Inflammatory macrophage treated with lipopolysaccharide for 1 hour (primary cell): ENCODE measurements at places on chromosomes 12 and 14.

DNA sequence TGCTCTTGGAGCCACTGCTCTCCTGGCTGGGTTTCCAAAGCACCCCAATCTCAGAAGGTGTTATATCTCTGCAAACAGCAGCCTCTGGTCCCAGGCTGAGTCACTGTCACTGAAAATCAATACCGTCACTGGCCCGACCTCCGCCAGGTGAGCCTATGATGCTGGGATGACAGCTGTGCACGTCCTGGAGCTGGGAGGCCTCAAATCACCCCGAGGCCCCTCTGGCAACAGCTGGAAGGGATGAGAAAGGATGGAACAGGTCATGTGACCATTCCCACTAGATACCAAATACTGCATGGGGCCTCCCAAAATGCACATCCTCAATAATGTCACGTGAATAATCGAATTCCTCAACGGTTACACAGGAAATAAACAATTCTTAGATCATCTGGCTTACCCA lies 190.8 kb downstream of the TTC7B start:
- no peak for DNase-seq

DNA sequence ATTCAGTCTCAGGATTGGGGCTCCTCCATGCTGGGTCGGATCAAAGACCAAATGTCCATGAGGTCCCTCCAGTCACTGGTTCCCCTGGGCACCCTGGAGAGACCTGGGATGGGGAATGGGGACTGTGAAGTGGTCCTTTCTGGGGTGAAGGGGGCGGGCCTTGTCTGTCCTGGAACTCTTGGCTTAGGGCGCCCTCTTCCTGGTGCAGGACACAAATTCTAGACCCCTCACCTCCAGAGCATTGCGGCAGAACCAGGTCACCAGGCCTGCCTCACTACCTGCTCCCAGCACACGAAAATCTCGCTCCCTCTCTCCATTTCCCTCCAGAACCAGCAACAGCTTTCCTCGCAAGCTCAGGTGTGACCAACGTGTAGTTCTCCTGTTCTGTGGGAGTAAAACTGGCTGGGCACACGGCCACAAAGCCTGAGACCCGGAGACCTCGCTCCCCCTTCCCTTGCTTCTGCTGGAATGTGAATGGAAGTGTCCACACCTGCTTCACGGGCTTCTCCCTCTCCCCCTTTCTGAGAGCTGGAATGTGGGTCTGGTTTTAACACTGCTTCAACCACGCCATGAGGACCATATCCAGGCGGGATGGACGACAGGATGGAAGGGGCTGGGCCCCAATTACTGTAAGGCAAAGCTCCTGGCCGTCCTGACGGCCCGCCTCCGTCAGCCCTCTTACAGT lies 112.7 kb downstream of the SCARB1 start:
- no peak for DNase-seq

- peak; percentile 55 for DNase-seq
These were observed 194.9 kb upstream of the OR4E1 start for GRCh38 chr14:21868442-21869046.

DNA sequence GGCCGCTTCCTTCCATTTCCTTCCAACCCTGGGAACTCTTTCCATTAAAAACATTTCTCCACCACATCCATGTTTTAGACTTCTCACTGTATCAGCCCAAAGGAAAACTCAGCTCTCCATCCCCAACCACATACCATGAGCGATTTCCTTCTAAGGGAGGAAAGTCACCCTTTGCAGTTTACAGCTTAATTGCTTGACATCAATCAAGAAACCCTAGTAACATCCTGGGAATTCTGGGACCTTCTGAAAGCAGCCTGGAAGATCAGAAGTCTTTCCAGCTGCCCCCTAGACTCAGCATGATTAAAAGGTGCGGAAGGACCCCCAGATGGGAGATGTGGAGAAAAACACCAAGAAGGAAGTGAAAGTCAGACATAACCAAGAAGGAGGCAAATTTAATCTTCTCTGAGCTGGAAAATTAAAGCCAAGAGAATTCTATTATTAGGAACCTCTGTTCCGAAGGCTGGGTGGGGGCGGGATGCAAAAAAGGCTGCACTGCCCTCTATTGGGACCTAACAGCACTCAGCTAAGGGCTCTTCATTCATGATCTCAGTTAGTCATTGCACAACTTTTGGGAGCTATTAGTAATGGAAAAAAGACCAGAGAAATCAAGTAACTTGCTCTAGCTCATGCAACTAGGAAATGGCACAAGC lies 73.3 kb upstream of the PLXNC1 start:
- DNase-seq, result peak; percentile 83

DNA sequence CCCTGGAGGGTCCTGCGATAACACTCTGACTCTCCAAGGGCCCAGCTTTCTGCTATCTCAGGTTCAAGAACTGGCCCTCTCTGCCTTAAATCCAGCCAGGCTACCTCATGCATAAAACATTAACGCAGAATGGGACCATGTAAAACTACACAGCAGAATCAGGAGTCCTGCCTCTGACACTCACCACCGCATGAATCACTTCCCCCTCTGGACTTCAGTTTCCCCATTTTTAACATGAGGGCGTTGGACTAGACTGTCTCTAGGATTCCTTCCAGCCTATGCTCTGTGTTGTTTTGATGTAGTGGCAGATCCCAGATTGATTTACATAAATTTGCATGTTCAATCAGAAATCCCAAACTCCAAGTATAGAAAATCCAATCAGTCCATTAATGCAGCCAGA lies 3.3 kb downstream of the NCKAP5L start:
- DNase-seq, result peak; percentile 90

DNA sequence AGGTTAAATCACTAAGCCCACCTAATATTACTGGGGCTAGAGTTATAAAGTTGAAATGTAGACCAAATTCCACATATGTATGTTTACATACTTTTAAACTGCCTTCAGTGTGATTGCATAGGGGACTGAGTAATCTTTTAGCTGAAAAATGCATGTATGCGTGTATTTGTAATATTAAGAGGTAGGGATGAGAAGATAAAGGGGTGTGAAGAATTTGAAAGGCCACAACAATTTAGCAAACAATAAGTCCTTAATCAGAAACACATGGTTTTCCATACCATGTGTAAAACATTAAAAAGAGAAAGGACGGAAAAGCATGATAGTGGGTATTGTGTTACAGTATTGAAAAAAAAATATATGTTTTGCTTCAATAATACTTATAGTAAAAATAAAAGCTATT lies 919.9 kb upstream of the FLRT2 start:
- DNase-seq, result no peak

DNA sequence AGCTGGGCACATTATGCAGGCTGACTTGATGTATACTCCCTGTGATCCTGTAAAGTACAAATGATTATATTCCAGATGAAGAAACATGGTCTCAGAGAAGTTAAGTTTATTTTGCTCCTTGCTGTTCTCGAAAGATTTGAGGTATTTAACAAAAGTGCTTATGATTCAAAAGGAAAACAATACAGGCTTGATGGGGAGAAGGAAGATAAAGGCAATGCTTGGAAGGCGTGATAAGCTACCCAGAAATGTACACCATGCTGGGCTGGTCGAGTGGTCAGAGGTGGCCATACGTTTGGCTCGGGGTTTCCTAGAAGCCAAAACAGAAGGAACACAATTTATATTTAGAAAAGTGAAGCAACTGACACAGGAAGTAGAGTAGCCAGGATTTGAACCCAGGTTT lies 201.0 kb downstream of the KTN1 start:
- DNase-seq, result no peak

DNA sequence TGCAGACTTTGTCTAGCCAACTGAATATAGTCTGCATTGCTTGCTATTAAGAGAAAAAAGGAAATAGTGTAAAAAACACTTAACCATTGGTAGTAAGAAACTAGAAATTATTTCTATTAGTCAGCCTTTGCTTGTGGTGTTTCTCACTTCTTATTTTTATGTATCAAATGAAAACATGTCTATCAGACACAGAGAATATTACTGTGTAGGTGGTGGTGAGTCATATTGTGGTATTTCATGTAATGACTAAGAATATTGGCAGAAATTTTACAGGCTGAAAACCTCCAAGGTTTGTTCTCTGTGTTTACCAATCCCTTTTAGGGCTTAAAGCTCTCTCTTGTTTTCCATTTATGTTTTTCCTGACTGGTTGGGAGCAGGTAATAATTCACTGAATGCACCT lies 87.2 kb downstream of the DAAM1 start:
- peak; percentile 91 for DNase-seq

GRCh38 chr14:33280646-33281045 lies 342.0 kb downstream of the NPAS3 start:
- no peak for DNase-seq

DNA sequence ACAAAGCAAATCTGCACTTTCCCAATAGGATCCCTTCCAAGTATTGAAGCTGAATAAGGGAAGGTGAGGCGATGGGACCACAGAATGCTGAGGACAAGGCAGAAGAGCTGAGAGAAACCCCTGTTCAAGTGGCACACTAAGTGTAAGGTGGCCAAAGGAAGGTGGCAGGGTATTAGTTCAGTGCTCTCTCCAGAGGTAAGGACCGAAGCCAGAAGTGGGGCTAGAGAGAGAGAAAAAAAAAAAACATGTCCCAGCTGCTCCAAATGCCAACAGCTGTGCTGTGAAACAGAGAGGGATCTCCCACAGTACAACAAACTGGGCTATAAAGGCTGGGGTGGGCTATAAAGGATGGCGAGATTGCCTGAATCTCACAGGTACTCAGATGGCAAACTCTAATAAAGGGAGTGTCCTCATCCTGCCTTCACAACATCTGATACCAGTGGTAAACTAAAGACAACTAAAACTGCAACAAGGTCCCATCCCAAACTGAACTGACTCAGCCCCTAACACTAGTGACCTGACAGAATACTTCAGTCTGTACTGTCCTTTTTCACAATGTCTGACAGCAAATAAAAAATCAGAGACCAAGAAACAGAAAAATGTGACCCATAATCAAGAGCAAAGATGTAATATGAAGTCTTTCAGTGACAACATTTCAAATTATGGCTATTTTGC lies 47.9 kb downstream of the CDK17 start:
- no peak for DNase-seq

- no peak for DNase-seq
These were observed 235.3 kb downstream of the PLCZ1 start for GRCh38 chr12:18502422-18502968.

- DNase-seq, result no peak
These were observed 222.7 kb downstream of the PELI2 start for GRCh38 chr14:56340932-56341331.

DNA sequence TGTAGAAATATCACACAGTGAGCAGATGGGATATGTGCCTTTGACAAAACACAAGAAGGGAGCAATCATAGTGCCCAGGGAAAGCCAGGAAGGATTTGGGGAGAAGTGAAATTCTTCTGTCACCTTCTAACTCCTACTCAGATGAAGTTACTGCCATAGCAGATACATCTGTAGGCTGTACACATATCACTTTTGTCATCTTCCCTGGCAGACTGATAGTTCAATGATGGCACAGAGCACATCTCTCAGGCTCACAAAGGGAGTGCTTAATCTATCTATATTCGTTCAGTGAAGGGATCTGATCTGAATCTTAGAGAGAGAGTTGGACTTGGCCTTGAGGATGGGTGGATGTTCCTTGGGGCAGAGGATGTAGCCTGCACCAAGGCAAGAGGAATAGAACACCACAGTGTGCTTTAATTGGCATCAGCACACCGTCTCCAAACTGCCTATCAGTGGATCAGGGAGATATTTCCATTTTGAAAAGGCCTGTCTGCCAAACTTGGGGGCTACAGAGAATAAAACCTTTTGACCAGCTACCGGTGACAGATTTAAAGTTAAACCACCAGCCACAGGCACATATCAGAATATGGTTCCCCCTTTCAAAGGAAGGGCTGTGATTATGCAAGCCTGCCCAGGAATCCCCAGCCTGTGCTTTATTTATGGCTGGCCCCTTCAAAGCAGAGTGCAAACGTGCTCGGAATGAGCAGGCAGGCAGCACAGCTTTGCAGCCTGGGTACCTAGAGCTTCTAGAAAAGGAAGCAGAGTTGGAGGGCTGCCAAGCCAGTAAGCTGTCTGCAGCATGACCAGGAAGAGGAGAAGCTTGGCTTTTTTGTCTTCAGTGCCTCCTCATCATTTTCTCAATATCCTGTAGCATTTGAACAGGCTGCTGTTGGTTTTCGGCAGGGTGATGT lies 165.5 kb upstream of the DYRK2 start:
- peak; percentile 41 for DNase-seq

DNA sequence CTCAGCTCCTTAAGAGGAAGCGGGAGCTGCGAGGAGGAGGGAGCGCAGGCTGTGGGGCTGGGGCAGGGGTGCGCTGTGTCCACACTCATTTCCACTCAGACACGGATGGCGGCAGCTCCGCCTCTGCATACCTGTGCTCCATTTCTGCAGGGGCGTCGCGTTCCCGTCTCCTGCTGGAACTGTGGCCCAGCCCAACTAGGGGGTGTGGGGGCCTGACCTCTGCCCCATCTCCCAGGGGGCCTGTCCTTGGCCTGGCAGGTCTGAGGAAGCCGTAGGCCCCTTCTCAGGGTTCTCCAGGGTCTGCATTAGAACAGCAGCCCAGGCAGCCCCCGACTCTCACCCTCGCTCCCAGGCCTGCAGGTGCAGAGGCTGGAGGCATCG lies 31.2 kb downstream of the FBRSL1 start:
- DNase-seq, result no peak

DNA sequence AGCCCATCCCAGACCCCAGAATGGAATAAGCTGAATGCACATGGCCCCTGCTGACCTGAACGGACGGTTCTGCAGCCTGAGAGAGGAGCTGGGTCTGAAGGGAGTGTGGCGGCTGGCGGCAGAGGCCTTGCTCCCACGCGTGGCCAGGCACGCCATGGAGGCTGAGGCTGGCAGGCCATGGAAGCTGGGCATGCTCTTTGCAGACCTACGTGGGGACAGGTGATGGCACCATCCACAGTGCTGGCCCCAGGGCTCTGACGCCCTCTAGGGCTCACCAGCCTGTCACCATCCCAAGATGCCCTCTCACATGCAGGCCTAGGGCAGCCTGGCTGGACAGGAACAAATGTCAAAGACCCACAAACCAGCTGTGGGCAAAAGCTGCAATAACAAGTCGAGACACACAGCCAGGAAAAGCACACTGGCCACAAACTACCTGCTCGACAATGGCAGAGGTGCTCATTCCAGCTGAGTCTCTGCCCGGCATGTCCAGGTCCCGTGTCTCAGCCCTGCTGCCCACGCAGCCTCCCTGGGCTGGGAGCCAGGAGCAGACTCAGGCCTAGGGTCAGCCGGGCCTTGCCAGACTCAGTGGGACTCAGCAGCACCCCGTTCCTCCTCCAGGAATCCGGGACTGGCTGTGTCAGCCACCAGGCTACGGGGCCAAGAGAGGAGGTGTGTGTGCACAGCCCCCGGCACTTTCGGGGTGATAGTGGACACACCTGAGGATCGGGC lies 19.7 kb downstream of the BTBD6 start:
- no peak for DNase-seq

DNA sequence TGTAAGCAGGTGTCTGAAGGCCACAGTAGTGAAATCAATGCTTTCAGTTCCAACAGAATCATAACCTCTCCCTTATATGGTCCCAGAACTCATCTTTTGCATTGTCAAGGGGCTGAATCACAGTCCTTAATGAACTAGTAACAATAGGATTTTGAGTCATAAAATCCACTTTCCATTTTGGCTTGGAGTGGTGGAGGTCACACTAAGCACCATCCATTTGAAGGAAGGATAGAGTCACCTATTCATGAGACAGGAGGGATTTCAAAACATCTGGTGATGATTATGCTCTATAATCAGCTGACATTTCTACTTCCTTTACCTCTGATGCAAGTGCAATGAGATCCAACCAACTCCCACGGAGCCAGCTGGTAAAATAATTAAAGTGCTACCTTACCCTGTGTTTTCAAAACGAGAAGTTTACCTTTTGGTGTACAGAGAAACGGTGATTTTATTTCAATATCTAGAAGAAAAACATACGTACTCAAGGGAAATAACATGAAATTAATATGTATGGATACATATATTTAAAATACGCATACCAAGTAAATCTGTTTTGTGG lies 59.1 kb downstream of the TMEM132D start:
- no peak for DNase-seq
